Left lung (tissue), 14 donors: ENCODE measurements at places on chromosomes 4 and X. TPM values are rescaled to one million over a fixed set of nuclear protein-coding genes. Genes with fewer than 3 reads are reported as not detected.

Gene LIMCH1
- 116 TPM for polyA plus RNA-seq

Gene WDR17
- 7.4 TPM for polyA plus RNA-seq

Gene SORBS2
- 32.9 TPM for polyA plus RNA-seq

Gene NCAPG
- polyA plus RNA-seq: 39.0 TPM

Gene ZNF630
- 6.0 TPM for polyA plus RNA-seq

Gene SPATA4
- 1.2 TPM for polyA plus RNA-seq

Gene SYTL4
- 14.9 TPM for polyA plus RNA-seq

Gene UTP14A
- polyA plus RNA-seq: 25.2 TPM

Gene CXorf49
- not detected for polyA plus RNA-seq

Gene RENBP
- polyA plus RNA-seq: 5.2 TPM

Gene ZNF674
- polyA plus RNA-seq: 8.2 TPM

Gene RNF212
- polyA plus RNA-seq: 13.6 TPM

Gene EGF
- polyA plus RNA-seq: 0.45 TPM

Gene HHIP
- polyA plus RNA-seq: 17.1 TPM

Gene STOX2
- 19.1 TPM for polyA plus RNA-seq

Gene CCSER1
- polyA plus RNA-seq: 4.2 TPM
